Hepatocyte (in vitro differentiated cells): ENCODE measurements at places on chromosomes 6 and 20. TPM values are rescaled to one million over a fixed set of nuclear protein-coding genes. Genes with fewer than 3 reads are reported as not detected.
A peak's percentile ranks its signal among the peaks of the same experiment; 100 is the strongest.

The MGME1 gene
- 12.7 and 15.7 TPM in 2 replicates for total RNA-seq

DNA sequence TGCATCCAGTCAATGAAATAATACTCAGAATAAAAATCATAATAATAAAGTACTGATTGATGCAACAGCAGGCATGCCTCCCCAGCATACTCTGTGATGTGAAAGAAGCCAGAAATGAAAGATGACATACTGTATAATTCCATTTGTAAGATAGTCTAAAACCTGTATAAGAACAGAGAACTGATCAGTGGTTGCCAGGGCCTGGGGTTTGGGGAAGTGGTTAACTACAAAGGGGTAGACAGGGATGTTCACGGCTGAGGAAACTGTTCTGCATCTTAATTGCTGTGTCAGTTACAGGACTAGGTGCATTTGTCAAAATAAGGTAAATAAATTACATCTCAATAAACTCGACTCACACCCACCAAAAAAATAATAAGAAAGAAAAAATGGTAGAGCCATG, 81.3 kb upstream of the BMP2 start:
- H3K27me3 ChIP-seq: no peaks in the 10 kb centered on the region
- peak overlapping the region; percentile 59 for H3K27ac ChIP-seq
- H3K4me3 ChIP-seq: no peak overlapping the region

GRCh38 chr20:20710443-20711315, 1.8 kb downstream of the RALGAPA2 start:
- H3K4me1 ChIP-seq: peaks cover 12% of the 10 kb centered on the region
- H3K27ac ChIP-seq: peak overlapping the region; percentile 93
- no peaks in the 10 kb centered on the region for H3K36me3 ChIP-seq

- no peak for DNase-seq
- peak overlapping the region; percentile 65 for H3K27ac ChIP-seq
- no peak overlapping the region for H3K4me3 ChIP-seq
- H3K36me3 ChIP-seq: no peaks in the 10 kb centered on the region
Observed at GRCh38 chr6:134373993-134374392, 56.1 kb upstream of the SGK1 start.

DNA sequence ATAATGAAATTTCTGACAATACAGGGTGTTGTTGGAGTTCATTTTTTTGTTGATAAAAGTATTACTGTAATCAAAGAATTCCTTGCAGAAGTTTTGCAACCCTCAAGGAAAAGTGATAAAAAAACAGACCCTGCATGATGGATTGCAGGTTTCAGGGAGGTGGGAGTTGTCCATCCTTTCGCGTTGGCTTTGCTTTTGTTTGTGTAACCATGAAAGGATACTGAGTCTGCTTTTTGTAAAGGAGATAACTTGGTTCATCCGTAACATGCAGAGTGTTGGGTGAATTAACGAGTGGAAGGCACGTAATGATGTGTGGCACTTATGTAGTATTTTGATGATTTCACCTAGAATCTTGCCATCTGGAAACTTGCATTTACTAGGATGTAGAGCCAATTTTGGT, 23.6 kb downstream of the FOXO3 start:
- H3K4me3 ChIP-seq: no peak overlapping the region
- H3K36me3 ChIP-seq: no peaks in the 10 kb centered on the region
- DNase-seq: no peak
- no peak overlapping the region for H3K27ac ChIP-seq
- no peaks in the 10 kb centered on the region for H3K27me3 ChIP-seq

DNA sequence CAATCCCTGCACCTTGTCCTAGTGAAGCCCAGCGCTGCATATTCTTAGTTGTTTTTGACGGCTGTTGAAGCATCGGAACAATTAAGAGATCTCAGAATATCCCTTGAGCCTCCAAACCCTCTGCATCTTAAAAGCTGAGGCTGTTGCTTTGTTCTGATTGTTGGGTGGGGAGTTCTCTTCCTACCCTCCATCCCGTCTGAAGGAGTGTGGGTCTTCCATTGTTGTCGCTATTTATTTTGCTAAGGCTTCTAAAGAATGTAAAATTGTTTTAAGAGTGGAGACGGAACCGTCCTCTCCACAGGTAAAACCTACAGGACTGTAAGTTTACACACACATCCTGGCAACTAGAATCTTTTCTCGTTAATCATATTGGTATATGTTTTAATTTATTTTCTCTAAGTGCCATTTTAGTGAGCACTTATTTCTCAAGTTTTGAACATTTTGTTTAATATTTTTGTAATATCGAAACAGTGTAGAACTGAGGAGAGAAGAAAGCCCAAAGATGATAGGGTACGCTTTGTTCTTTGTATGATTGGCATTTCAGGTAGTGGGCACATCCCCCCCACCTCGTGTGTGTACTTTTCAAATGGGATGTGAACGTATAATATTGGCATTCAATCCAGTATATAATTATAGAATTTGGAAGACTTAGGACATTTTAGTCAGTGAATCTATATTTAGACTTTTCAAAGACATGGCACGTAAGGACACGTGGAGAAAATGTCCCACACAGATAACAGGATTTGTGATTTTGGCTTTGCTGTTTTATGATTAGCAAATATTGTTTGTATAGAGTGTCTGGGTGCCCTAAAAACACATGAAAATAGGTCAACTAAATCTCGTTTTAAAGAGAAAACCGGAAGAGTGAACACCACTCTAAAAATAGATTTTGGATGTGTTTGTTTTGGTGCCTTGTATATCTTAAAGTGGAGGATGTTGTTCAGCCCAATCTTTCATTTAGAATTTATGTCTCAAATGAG, 1.3 kb downstream of the RNF146 start:
- peaks cover 17% of the 10 kb centered on the region for H3K4me1 ChIP-seq
- H3K27ac ChIP-seq: peak overlapping the region; percentile 100
- H3K27me3 ChIP-seq: no peaks in the 10 kb centered on the region
- no peaks in the 10 kb centered on the region for H3K36me3 ChIP-seq
- DNase-seq: no peak
- H3K4me3 ChIP-seq: peak overlapping the region; percentile 62
